NCI-H1105 treated with DMSO at 0.1 percent for 48 hours (cell line): ENCODE measurements at places on chromosomes 12 and 14.

DNA sequence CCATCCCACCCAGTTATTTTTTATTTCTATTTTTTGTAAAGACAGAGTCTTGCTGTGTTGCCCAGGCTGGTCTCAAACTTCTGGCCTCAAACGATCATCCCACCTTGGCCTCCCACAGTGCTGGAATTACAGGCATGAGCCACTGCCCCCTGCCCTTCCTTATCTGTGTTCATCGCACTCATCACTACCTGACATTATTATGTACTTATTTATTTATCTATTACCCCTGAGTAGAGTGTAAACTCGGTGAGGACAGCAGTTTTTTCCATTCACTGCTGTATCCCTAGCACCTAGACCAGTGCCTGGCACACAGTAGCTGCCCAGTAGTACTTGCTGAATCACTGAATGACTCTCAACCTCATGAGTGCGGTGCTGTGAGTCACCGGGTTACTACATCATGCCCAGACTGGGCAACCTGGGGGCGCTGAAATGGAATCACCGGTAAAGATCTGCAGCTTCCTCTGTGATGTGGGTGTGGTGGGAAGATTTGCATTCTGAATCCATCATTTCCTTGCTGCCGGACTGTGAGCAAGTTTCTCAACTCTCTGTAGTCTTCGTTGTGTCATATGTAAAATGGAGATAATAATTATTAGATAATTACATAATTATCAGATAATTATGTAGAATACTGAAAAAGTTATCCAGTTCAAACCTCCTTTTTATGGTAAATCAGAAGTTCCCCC is 81.9 kb upstream of the USP44 start:
- DNase-seq = no peak

DNA sequence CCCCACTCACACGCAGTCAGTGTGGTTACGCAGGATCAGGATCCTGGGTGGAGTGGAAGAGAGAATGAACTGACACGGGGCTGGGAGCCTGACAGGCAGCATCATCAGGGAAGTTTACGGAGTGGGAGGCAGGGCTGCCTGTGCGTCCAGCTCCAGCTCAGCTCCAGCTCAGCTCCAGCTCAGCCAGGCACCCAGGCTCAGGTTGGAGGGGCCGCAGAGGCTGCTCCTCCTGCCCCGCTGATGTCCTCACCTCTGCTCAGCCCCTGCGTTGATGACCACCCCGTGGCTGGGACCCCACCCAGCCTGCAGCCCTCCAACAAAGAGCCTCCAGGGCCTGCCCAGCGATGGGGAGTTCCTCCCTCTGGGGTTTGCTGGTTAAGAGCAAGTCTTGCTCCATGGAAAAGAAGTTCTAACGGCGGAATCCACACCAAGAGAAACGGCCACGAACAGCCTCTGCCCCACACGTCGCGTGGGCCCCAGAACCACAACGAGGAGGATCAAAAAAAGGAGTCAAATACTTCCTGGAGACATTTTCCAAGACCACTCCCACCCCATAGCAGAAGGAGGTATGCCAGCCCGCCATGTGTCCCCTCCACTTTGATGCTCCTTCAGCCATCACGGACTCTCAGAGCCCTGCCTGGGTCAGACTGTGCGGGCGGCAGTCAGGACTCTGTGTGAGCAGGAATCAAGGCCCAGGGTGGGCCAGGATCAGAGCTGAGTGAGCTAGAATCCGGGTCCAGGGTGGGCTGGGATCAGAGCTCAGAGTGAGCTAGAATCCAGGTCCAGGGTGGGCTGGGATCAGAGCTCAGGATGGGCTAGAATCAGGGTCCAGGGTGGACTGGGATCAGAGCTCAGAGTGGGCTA is 17.7 kb upstream of the C14orf180 start:
- no peak for DNase-seq

DNA sequence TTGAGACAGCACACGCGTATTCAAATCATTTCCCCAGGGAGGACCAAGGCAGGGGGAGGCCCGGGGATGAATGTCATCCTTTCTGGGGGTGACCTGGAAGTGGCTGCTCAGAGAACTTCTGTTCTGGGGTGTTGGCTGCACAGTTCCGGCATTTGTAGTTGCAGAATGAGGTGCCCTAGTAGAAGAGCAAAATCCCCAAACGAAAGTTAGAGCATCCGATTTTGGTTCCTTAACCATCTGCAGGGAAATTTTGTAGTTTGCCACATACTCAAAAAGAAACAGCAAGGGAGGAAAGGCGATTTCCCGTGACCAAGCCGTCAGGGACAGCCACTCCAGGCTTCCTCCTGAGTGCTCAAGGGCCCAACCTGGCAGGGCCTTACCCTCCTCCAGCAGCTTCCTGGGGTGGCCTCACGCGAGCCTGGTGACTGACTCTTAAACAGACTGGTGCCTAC is 13.0 kb upstream of the TRAF3 start:
- no peak for DNase-seq

DNA sequence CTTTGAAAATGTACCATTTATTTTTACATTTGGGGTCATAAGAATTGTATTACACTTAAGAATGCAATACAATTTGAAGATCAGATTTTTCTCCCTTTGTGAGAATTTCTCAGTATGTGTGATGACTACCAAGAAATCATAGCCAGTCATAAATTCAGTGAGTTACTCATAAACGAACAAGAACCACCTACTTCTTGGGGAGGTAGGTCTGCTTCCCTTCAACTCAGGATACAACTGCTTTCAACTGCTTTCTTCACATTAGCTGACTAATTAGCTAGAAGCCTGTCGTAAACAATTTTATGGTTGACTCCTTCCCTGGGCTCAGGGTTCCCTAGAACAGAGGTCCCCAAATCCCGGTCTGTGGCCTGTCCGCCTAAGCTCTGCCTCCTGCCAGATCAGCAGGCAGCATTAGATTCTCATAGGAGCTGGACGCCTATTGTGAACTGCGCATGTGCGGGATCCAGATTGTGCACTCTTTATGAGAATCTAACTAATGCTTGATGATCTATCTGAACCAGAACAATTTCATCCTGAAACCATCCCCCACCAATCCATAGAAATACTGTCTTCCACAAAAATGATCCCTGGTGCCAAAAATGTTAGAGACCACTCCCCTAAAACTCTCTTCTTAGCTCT is 3.7 kb downstream of the ANG start:
- DNase-seq = no peak

DNA sequence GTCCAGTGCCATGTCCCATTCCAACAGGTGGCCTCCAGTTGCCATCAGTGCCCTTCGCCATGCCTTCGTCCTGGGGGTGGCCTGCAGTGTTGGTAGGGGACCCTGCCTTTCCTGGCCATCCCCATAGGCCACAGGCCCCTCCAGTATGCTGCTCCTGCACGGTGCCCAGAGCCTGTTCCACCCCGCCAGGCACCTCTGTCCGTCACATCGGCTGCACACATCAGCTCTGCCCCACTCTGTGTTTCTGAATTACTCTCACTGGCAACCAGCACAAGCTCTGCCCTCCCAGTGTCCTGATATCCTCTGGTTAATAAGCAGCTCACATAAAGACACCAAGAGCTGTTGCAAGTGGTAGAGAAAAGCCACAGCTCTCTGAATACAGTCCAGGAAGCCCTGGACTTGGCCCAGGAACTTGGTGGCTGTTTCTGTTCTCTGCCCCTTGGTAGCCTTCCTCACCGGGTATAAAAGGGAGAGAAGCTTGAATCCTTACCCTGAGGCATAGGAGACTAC is 31.3 kb upstream of the ATP2A2 start:
- no peak for DNase-seq

- DNase-seq = no peak
These were observed 54.2 kb downstream of the ELK3 start for GRCh38 chr12:96248136-96248931.

- DNase-seq = no peak
These were observed 37.5 kb upstream of the CORO1C start for GRCh38 chr12:108768591-108769500.

GRCh38 chr12:58504143-58504938 is 416.0 kb downstream of the LRIG3 start:
- DNase-seq = peak; percentile 86

GRCh38 chr12:459430-460258 is at the start of gene B4GALNT3:
Gene B4GALNT3, plus strand, starts transcription at chr12:459939. Its CDS starts 438 bp downstream, at chr12:460377.
- peak; percentile 74 for DNase-seq

- DNase-seq = no peak
These were observed 134.0 kb downstream of the SRGAP1 start for GRCh38 chr12:63978519-63978918.

- DNase-seq = no peak
These were observed 14.0 kb upstream of the NID2 start for GRCh38 chr14:52082903-52083302.

- DNase-seq = no peak
These were observed 1019.0 kb upstream of the TMEM132C start for GRCh38 chr12:127247937-127248336.

DNA sequence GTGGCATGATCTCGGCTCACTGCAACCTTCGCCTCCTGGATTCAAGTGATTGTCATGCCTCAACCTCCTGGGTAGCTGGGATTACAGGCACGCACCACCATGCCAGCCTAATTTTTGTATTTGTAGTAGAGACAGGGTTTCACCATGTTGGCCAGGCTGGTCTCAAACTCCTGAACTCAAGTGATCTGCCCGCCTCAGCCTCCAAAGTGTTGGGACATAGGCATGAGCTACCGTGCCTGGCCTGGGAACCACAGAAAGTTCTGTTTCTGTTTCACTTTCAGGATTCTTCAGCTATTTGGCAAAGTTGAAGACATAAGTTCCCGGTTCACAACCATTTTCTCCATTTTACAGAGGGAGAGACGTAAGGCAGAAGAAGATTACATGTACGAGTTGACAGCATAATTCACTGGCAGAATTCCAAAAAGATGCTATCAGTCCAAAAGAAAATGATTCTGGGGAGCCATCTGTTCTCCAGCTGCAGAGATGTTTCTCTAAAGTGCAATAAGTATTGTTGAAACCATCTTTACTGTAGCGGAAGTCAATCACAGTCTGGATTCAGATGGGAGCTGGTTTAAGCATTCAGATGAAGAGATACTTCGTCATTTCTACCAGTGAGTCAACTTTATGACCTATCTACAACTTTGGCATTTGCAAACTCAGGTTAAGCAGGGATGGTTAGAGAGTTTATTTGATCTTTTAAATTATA is 8.1 kb upstream of the RNF34 start:
- no peak for DNase-seq

GRCh38 chr12:104694711-104695110 is 238.0 kb downstream of the CHST11 start:
- DNase-seq = no peak

- no peak for DNase-seq
These were observed 283.1 kb upstream of the SOX5 start for GRCh38 chr12:24232531-24232930.

DNA sequence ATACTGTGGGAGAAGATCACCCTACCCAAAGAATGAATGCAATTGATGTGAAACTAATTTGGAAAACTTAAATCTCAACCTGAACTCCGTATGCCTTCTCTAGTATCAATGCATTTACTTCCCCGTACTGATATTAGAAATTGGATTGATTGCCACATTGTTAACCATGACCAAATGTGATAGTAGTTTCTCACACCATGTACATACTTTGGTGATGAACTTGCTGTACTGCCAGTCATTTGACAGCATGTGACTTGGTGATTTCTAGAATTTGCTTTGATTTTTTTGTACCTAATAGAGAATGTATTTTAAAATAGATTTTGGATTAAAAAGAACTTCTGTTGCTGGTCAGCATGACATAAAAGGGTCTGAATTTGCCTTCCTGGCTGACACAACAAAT is 579.8 kb upstream of the TMEM132C start:
- no peak for DNase-seq

DNA sequence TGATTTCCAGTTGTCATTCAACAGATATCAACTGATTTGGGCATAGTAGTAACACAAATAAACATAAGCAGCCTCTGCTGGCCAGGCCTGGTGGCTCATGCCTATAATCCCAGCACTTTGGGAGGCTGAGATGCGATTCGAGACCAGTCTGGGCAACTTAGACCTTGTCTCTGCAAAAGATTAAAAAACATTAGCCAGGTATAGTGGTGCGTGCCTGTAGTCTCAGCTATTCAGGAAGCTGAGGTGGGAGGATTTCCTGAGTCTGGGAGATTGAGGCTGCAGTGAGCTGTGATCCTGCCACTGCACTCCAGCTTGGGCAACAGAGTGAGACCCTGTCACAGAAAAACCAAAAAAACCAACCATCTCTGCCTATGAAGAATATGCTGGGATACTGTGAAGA is 7.1 kb downstream of the METAP2 start:
- DNase-seq = no peak

- DNase-seq = no peak
These were observed 20.3 kb downstream of the HEBP1 start for GRCh38 chr12:12979731-12980259.

DNA sequence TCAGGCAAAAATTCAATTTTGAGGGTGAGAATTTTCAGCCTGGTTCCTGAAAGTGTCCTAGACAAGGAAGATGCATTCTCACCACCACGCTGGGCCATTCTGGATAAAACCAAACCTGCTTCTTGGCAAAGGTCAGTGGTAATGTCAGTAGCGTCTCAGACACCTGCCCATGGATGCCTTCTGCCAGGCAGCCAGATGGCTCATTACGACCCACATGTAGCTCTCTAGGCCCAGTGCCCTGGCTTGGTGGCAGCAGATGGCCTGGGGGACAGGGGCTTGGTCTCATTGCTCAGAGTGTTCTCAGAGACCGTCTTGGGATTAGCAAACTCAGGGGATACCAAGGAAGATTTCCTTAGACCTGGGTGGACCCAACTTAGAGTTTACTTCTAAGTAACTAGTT is 105.1 kb downstream of the ARF6 start:
- DNase-seq = no peak

DNA sequence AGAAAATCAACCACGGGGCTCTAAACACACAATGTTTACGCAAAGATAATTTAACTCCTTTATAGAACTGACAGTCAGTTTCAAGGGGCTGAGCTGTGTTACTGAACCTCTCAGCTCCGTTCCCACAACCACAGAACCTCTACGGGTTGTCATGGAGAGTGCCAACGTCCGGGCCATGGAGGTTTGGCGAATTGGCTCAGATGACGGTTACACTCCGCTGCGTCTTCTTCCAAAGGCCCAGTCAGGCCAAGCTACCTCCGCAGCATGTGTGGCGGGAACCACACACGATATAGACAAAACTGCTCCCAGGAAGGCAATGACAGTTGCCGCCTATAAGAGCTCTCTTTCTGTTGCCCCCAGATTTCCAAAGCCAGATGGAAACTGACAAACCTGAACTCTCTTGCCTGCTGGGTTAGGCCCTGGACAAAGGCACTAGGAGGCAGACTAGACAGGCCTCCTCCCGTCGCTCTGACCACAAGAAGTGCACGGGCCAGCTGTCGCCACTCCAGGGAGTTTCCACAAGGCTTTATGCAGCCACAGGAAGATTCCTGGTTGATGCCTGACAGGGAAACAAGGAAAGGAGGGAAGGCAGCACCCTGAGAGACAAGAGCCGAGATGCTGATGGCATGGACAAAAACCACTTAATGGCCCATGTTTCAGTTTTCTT is 30.3 kb downstream of the CCDC88C start:
- DNase-seq = no peak

GRCh38 chr12:109020146-109020795 is 597 bp downstream of the SVOP start:
- DNase-seq = peak; percentile 34

- DNase-seq = no peak
These were observed 95.1 kb downstream of the TTC8 start for GRCh38 chr14:88919502-88919901.
